NCI-H69 (cell line): ENCODE measurements at places on chromosomes 1 and 21.

GRCh38 chr1:223556414-223557129 lies 108.9 kb downstream of the CAPN8 start:
- DNase-seq, result peak; percentile 54

GRCh38 chr1:98817821-98818220 lies 156.3 kb downstream of the SNX7 start:
- peak; percentile 17 for DNase-seq

DNA sequence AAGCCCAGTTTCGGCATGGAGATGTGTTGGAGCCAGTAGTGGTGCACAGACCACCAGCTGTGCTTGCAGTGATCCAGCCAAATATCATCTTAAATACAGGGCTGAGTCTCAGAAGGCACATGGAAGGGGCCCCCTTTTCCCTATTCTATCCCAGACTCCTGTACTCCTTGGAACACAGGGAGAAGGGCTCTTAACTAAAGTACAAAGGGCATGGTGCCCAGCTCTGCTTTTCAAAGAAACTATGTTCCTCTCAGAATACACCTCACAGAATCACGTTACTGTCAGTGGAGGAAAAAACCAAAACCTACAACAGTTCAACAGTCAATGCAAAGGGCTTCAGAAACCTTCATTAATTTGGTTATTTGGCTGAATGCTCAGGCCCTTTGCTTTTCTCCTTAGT lies 180.6 kb upstream of the C1orf105 start:
- peak; percentile 60 for DNase-seq

DNA sequence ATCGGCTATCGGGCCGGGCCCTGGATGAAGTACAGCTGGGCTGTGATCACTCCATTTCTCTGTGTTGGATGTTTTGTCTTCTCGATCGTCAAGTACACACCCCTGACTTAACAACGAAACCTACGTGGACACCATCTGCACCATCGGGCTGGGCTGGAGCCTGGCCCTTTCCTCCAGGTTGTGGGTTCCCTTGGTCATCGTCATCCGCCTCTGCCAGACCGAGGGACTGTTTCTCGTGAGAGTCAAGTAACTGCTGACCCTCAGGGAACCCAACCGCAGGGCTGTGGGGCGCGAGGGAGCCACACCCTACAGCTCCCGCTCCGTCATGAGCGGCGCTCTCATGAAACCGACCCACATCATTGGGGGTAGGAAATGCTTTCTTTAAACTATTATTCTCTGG lies 842.4 kb upstream of the TMPRSS15 start:
- no peak for DNase-seq

- peak; percentile 7 for DNase-seq
Observed at GRCh38 chr1:15760520-15761211, 2.1 kb downstream of the FBLIM1 start.

- no peak for DNase-seq
Observed at GRCh38 chr1:227010645-227011044, 70.6 kb downstream of the COQ8A start.

- peak; percentile 79 for DNase-seq
Observed at GRCh38 chr1:67004176-67004575, 49.8 kb downstream of the SLC35D1 start.
